ENCODE measurements at places on chromosomes 11 and 22. TPM values are rescaled to one million over a fixed set of nuclear protein-coding genes. Genes with fewer than 3 reads are reported as not detected.

- DNase-seq, result no peak
Measured at GRCh38 chr11:34443136-34443535, 4.4 kb downstream of the CAT start.

The CEP164 gene
- 12.0 TPM for polyA plus RNA-seq

DNA sequence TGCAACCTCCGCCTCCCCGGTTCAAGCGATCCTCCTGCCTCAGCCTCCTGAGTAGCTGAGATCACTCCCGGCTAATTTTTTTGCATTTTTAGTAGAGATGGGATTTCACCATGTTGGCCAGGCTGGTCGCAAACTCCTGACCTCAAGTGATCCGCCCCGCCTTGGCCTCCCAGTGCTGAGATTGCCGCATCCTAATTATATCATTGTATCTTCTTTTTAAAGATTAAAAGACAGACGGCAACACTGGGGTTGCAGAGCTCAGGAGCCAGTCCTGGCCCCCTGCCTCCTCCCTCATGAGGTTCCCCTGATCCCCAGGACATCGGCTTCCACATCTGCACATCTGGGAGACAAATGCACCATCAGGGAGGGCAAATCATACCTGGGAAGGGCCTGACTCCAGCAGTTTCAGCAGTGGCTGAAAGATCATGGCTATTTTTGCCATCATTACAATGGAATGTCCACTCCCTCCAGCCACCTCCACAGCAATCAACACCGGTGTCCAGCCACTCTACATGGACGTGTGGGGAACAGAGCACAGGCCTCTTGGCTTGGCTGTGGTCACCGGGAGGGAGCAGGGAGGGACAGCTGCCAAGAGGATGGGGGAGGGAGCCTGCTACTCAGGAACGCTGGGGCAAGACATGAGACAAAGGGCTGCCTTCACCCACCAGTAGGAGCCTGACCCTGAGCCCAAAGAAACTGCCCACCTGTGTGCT is 9.2 kb upstream of the CELSR1 start:
- peak; percentile 66 for DNase-seq

The SCGB1A1 gene
- polyA plus RNA-seq, result 2,989 TPM

DNA sequence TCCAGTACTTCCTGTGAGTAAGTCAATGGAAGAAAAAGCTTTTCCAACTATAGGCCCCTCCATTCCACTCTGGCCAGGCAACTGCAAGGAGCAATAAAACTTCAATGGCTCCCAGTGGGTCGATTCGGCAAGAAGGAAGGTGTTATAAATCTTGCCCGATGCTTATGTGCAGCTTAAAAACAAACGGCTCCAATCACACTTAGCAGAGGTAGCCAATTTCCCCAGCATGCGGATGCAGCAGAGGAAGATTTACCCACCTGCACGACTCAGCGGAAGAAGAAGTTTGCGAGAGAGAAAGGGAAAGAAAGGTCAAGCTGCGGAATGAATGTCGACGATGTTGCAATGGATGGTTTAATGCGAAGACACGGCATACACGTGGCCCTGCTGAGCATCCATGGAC is 141.5 kb downstream of the OPCML start:
- DNase-seq, result no peak

GRCh38 chr11:64893194-64894069 is 15.0 kb upstream of the EHD1 start:
- DNase-seq, result no peak

DNA sequence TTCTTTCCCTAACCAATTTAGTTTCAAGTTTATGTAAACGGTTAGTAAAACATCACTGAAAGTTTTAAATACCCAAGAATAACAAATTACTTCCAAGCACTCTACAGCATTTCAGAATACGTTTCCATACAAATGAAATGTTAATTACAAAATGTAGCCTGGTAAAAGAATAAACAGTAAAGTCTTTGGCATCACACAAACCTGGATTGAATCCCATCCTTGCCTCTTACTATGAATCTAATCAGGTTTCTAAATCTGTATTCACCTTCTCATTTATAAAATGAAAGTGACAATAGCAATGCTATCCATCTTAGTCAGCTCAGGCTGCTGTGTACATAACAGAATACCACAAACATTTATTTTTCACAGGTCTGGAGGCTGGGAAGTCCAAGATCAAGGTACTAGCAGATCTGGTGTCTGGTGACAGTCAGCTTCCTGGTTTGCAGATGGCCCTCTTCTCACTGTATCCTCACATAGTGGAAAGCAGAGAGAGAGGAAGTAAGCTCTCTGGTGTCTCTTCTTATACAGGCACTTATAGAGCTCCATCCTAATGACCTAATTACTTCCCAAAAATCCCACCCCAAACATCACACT is 19.2 kb downstream of the FAM168A start:
- DNase-seq, result no peak

GRCh38 chr22:26770624-26771023 is 113.2 kb downstream of the MIAT start:
- DNase-seq, result no peak

DNA sequence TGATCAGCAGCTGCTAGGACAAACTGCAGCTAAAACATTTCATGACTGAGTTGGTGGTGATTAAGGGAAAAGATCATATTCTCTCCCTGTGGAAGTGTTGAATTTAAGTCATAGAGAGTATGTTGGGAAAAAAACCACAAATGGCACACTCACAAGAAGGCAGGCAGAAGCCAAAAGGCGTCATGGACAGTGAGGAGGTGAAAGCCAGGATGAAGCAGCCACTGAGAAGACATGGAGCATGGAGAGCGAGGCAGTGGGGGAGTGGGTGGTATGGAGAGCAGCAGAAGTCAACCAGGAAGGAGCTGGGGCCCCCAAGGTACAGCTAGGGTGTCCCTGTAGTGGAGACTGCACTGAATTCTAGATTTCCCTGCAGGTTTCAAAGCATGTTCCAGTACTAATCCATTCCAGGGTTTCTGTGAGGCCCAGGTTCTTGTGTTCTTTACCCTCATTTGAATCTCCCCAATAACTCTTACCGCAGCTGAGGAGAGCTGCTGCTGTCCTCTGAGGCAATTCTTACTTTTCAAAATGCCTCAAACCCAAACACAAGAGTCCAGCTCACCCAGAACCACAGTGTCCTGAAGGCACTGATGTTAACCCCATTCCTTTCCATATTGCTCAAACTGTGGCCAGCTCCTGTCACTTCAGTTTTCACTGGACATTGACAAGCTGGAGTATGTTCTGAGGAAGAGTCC is 191.8 kb upstream of the E2F8 start:
- DNase-seq, result peak; percentile 46

The OR51V1 gene
- not detected for polyA plus RNA-seq

DNA sequence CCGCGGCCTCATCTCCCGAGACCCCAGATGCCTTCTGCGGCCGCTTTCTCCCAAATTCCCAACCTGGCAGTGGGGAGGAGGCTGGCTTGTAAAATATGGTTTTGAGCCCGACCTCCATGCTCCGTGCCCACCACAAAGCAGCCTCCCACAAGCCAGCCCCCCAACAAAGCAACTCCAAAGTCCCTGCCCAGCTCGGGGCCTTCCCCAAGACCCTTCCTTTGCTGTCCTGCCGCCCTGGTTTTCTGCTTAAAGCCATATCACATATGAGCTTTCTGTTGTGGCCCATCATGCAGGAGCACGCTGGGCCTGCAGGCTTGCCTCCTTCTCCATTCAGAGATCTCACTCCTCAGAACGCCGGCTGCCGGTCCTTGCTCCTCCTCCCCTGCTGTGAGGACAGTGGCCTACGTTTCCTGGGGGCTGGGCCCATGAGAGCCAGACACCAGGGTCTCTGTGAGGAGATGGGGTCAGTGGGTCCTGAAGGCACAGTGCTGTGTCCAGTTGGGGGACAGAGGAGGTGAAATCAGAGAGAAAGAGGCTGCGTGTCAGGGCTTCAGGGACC is 680.0 kb downstream of the BRD1 start:
- DNase-seq, result no peak

DNA sequence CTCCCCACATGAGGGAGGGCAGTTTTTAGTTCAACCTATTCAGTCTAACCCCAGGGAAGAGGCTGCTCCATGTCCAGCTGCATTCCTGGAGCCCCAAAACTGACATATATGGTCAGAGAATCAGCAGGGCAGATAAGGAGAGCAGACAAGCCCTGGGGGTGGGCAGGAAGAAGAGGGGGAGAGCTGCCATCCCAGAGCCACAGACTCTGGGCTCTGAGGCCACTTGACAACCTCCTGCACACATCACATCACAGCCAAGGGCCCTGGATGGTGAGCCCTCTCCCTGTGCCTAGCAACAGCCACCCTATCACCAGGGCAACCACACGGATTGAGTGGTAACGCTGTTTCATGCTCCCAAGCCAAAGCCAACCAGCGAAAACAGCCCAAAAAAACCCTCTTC is 3.1 kb downstream of the ARHGAP1 start:
- no peak for DNase-seq

The BTBD18 gene
- not detected for polyA plus RNA-seq

DNA sequence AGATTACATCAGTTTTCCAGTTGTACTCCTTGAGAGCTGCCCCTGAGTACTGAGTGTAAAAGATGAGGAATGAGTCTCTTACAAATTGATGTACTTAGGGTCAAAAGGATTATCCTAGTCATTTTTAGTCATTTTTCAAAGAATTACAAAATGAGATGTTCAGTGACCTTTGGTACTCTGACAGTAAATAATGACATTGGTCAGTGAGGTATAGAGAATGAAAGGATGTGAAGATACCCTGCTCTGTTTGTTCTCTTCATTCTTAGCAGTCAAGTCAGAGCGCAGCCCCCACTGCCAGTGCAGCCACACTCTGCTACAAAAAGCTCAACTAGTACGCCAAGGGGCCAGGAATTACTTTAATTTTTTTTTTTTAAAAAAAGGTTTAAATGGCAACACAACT is 4.1 kb upstream of the ESAM start:
- no peak for DNase-seq

The C1QTNF5 gene
- 34.9 TPM for polyA plus RNA-seq

- DNase-seq, result no peak
Measured at GRCh38 chr11:75047191-75047590, 49.5 kb downstream of the OR2AT4 start.

DNA sequence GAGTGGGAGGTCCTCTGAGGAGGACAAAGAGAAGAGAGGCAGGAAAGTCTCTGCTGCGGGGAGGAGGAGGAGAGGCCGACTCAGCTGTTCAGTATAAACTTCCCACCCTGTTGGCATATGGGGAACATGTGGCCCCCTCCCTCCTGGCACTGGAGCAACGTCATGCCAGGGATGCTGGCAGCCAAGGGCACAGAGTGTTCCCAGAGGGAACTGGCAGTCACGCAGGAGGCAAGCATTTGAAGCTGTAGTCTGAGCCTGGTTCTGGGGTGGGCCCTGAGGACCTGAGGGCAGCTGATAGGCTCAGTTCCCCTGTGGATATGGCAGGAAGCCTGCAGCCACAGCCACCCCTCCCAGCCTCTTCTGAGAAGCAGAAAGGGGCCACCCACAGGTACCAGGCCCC is 67.1 kb upstream of the TSPAN18 start:
- DNase-seq, result no peak

DNA sequence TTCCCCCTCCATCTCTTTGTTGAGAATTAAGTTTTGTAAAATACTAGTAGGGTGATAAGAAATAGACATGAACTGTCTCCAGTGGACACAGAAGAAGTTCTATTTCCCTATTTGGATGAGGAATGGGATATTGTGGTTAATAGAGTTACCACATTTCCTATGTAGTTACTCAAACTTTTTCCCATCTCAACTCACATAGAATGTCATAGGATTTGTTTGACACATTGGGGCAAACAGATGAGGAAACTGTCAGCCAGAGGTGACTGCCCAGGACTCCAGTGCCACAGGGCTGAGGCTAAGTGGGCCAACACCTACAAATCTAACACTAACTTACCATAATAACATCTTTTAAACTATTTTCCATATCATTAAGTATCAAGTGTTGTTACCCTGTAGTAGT is 58.3 kb downstream of the CCDC83 start:
- no peak for DNase-seq
